Upper lobe of left lung (tissue), 6 donors: ENCODE measurements at places on chromosomes 7 and 10. TPM values are rescaled to one million over a fixed set of nuclear protein-coding genes. Genes with fewer than 3 reads are reported as not detected.

GRCh38 chr7:1440620-1441019 lies 18.6 kb downstream of the MICALL2 start:
- DNase-seq = peak; percentile 55
- H3K4me1 ChIP-seq = no peaks in the 10 kb centered on the region
- no peak overlapping the region for H3K27ac ChIP-seq
- no peaks in the 10 kb centered on the region for H3K27me3 ChIP-seq
- no peak overlapping the region for H3K4me3 ChIP-seq

DNA sequence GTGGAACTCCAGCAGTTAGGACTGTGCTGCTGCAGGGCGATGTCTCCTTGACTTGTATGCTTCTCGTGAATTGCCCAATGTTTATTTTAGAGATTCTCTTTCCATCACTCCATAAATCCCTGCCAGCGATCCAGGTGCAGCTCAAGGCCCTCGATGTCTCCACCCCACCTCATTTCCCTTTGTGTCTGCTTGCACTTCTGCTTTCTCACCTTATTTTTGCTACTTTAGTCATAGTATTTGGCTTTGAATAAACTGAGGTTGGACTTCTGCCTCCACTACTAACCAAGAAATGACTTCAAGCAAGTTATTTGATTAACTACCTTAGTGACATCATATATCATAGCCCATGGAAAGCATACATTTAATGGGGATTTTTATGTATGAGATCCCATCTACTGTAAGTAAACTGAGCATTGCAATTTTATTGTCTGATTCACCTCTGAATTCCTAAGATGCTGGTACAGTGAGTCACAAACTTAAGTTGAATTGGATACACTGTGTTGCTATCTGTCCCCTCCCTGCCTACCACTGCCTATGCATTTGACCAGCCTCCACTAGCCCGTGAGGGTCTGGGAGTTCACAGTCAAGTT lies 255.8 kb downstream of the ABCA13 start:
- no peak for DNase-seq
- H3K4me3 ChIP-seq = no peak overlapping the region
- H3K27ac ChIP-seq = no peak overlapping the region

DNA sequence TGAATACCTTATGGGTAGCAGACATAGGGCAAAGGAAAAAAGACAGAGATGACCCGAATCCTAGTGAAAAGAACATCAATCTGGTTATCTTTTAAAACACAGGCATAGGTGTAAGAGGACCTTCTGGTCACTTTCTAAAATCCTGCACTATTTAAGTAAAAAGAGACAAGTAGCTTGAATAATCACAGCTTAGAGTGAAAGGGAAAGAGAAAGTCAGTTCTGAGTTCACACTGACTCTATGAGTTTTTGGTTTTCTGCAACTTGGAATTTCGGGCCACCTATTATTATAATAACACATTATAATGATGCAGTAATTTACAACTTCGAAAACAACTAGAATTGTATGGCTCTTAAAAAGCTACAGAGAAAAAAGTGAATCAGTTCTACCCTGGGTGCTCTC lies 247.8 kb downstream of the DOCK4 start:
- no peak for DNase-seq
- H3K36me3 ChIP-seq = no peaks in the 10 kb centered on the region
- H3K4me1 ChIP-seq = peaks cover 49% of the 10 kb centered on the region
- H3K27me3 ChIP-seq = no peaks in the 10 kb centered on the region
- no peak overlapping the region for H3K4me3 ChIP-seq

GRCh38 chr7:94276795-94277194 lies 117.9 kb upstream of the COL1A2 start:
- H3K36me3 ChIP-seq = no peaks in the 10 kb centered on the region
- no peak for DNase-seq
- no peak overlapping the region for H3K27ac ChIP-seq
- H3K4me3 ChIP-seq = no peak overlapping the region
- no peaks in the 10 kb centered on the region for H3K4me1 ChIP-seq

DNA sequence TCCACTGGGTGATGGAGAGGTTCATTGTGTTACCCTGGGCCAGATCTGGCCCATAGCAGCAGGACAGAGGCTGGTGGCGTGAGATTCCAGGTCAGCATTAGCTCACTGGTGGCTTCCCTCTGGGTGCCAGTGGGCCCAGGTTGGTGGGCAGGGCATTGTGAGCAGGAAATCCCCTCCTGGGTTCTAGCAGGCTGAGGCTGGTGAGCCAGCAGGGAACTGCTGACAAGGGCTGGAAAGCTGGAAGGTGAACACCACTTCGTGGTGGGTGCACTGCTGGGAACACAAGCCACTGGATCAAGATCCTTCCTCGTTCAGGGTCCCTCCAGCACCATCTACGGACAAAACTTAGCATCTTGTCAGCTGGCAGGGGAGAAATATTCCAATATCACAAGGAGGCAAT lies 259.2 kb upstream of the FZD1 start:
- peak; percentile 2 for DNase-seq
- no peaks in the 10 kb centered on the region for H3K27me3 ChIP-seq
- no peaks in the 10 kb centered on the region for H3K4me1 ChIP-seq
- no peaks in the 10 kb centered on the region for H3K36me3 ChIP-seq
- H3K4me3 ChIP-seq = no peak overlapping the region

DNA sequence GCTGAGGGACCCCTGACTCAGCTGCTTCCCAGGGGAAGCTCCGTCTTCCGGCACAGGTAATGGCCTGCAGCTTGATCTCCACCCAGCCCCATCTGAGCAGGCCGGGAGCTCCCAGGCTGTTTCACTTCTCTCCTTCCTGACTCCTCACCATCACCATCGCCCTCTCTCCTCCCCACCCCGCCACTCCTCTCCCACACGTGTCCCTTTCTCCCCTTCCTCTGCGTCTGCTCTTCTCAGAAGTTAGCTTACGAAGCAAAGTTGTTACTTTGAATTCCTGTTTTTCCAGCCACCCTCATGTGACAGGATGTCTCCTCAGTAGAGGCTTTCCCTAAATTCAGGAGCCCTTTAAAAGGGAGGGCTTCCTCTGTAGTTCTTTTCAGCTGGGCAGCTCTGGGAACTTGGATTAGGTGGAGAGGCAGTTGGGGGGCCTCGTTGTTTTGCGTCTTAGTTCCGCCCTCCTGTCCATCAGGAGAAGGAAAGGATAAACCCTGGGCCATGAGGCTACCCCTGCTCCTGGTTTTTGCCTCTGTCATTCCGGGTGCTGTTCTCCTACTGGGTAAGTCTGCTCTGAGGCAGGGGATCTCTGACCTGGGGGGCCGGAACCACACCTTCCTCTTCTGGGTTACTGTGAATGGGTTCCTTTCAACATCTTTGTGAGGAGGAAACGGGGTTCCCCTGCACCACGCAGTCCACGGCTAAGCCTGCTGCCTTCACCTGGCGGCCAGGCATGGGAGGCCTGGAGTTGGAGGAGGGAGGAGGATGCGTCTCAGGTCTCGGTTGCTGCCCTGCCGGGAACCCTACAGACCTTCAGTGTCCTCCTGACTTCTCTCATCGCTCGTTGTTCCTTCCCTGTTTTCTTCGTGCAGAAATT lies at the start of gene MRC1:
MRC1 (plus strand) TSS at position 378 of the 871 bp plus-strand sequence; CDS start at position 496, 118 bp downstream.
- H3K27me3 ChIP-seq = no peaks in the 10 kb centered on the region
- H3K4me3 ChIP-seq = peak within 1 kb of the TSS; percentile 37
- H3K36me3 ChIP-seq = no peaks in the 10 kb centered on the region

GRCh38 chr7:44580945-44581878 lies 819 bp downstream of the TMED4 start:
- H3K27me3 ChIP-seq = no peaks in the 10 kb centered on the region
- no peak for DNase-seq
- peak overlapping the region; percentile 84 for H3K4me3 ChIP-seq
- peak overlapping the region; percentile 90 for H3K27ac ChIP-seq
- H3K4me1 ChIP-seq = peaks cover 16% of the 10 kb centered on the region
- peaks cover 38% of the 10 kb centered on the region for H3K36me3 ChIP-seq

DNA sequence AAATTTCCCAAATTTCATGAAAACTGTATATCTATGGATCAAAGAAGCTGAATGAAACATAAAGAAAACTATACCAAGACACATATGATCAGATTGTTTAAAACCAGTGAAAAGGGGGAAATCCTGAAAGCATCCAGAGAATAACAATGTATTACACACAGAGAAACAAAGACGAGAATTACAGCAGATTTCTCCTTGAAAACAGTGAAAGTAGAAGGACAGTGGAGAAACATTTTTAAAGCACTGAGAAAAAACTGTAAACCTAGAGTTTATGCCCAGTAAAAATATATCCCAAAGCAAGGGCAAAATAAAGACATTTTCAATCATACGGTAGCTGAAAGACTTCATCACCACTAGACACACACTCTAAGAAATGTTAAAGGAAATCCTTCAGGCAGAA lies 121.0 kb downstream of the DPY19L1 start:
- DNase-seq = no peak
- H3K36me3 ChIP-seq = no peaks in the 10 kb centered on the region
- H3K27me3 ChIP-seq = no peaks in the 10 kb centered on the region
- H3K4me3 ChIP-seq = no peak overlapping the region

DNA sequence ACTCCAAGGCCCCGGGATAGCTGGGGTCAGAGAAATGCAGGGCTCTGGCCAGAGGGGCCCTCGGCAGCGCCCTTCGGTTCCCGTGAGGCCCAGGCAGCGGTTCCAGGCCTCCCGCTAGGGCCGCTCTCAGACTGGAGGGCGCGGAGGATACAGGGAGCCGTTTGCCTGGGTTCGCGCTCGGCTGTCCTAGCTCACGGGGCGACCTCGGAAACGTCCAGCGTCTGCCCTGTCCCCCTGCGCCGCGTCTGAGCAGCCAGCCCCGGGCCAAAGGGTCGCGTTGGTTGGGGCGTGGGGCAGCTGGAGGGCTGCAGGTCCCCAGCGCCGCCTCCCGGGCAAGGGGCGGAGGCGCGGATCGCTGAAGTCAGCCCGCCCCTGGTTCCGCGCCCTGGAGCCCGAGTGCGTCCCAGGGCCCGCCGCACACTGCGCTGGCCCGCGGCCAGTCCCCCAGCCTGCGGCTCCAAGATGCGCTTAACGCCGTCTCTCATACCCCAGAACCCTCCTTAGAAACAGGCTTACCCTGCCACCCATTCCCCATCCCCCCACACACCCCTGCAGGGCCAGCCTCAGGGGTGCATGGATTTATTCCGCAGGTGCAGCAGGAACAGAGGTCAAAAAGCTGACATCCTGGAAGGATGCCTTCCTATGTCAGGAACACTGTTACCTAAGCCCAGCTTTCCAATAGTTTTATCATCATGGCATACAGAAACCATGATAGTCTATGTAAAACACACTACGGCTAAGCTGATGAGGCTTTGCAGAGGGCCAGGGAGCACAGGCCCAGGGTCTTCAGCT lies 22.1 kb upstream of the OPN4 start:
- H3K27ac ChIP-seq = no peak overlapping the region
- DNase-seq = no peak
- H3K36me3 ChIP-seq = no peaks in the 10 kb centered on the region

- no peaks in the 10 kb centered on the region for H3K36me3 ChIP-seq
- H3K27ac ChIP-seq = peak overlapping the region; percentile 30
- no peaks in the 10 kb centered on the region for H3K27me3 ChIP-seq
- peaks cover 11% of the 10 kb centered on the region for H3K4me1 ChIP-seq
- DNase-seq = peak; percentile 72
These were observed 64.7 kb downstream of the DIP2C start for GRCh38 chr10:624605-625332.

DNA sequence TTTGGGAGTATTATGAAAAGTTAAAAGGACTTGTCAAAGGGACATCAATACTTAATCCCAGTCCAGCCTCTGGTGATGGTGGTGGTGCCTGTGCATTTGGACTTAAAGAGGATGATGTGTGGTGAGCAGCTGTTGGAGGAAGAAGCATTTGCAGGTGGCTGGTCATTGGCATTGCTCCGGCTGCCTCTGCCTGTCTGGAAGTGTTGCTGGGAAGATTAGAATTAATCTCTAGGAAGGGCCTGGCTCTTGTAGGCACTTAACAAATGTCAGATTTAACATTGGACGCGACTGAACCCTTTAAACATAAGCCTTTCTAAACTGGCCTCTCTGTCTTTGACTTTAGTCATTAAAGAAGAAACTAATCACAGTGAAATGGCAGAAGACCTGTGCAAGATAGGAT lies 58.8 kb downstream of the FIGNL1 start:
- H3K27ac ChIP-seq = no peak overlapping the region
- no peak for DNase-seq
- H3K4me1 ChIP-seq = no peaks in the 10 kb centered on the region
- H3K4me3 ChIP-seq = no peak overlapping the region
- no peaks in the 10 kb centered on the region for H3K27me3 ChIP-seq

- peaks cover 73% of the 10 kb centered on the region for H3K4me1 ChIP-seq
- peak overlapping the region; percentile 84 for H3K4me3 ChIP-seq
- H3K27me3 ChIP-seq = no peaks in the 10 kb centered on the region
- DNase-seq = no peak
- H3K27ac ChIP-seq = peak overlapping the region; percentile 97
These were observed 2.0 kb downstream of the DBNL start for GRCh38 chr7:44046321-44047061.

- H3K27ac ChIP-seq = no peak overlapping the region
- DNase-seq = no peak
- no peaks in the 10 kb centered on the region for H3K36me3 ChIP-seq
- no peak overlapping the region for H3K4me3 ChIP-seq
These were observed 98.9 kb downstream of the PRLHR start for GRCh38 chr10:118496525-118496924.

DNA sequence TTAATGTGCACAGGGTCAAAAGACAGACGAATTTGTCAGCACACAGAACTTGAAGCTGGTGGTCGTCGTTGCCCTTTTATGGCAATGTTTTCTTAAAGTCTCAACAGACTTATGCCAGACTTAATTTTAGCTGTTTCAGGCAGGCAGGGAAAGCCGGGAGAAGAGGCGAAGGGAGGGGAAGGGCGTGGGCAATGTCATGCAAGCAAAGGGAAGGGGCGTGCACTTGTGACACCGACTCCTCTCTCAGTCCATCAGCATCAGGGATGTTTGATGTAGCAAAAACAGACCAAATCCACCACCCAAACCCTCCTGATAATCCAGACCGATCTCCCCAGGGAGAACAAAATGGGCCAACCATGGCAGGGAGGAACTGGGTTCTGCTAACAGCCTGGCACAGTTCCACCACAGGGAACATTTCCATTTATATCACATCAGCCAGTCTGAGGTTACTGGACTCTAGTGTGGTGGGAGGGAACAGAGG lies 118.1 kb upstream of the RHEB start:
- no peak for DNase-seq
- H3K27me3 ChIP-seq = no peaks in the 10 kb centered on the region
- no peak overlapping the region for H3K27ac ChIP-seq

GRCh38 chr7:53119514-53119941 lies 84.1 kb downstream of the POM121L12 start:
- no peaks in the 10 kb centered on the region for H3K36me3 ChIP-seq
- H3K4me3 ChIP-seq = no peak overlapping the region
- no peaks in the 10 kb centered on the region for H3K27me3 ChIP-seq
- H3K4me1 ChIP-seq = no peaks in the 10 kb centered on the region
- DNase-seq = no peak

GRCh38 chr7:105250706-105251105 lies 138.0 kb downstream of the SRPK2 start:
- H3K27me3 ChIP-seq = no peaks in the 10 kb centered on the region
- H3K27ac ChIP-seq = no peak overlapping the region
- no peak for DNase-seq

The LEP gene
- total RNA-seq = not detected

The LOXL4 gene
- total RNA-seq = 3.9 TPM

The SPDYE6 gene
- not detected for total RNA-seq
